ENCODE measurements at places on chromosomes 2 and 18.

DNA sequence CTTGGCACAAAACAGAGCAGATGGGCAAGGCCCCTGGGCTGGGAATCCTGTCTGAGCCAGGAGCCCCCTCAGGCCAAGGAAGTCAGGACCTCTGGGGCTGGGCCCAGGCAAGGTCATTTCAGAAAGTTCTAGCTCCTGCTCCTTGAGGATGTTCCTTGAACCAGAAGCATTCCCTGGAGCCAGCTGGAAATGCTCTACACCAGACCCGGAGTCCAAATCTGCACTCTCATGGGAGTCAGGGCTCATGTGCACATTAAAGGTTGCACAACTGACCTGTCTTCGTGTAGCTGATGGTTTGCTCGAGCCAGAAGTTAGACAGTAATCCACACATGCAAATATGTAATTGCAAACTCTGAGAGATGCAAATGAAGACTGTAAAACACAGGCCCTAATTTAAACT lies 18.0 kb downstream of the PARD6G start:
- no peak for DNase-seq

GRCh38 chr2:86492048-86492453 lies 50.9 kb downstream of the KDM3A start:
- DNase-seq: no peak

DNA sequence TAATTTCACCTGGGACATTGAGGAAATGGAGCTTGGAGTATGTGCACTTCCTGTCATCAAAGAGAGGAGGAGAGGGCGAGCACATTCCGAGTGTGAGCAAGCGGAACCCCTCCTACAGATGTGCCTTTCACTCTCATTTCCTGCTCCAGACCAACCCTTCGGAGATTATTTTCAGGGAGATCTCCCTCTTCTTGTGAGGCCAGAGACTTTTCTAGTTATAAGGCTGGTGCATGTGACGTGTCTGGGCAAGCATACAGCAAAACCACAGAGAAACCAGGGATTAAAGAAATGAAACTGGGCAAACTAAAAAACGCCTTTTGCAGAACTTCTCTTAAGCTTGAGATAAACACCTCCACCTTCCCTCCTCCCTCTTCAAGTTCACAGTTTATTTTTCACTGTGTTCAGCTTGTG lies 409.2 kb upstream of the TCF4 start:
- no peak for DNase-seq

GRCh38 chr2:152542995-152543481 lies 174.2 kb downstream of the PRPF40A start:
- DNase-seq: peak; percentile 38

GRCh38 chr2:232389327-232389726 lies 10.8 kb downstream of the ALPP start:
- peak; percentile 60 for DNase-seq

DNA sequence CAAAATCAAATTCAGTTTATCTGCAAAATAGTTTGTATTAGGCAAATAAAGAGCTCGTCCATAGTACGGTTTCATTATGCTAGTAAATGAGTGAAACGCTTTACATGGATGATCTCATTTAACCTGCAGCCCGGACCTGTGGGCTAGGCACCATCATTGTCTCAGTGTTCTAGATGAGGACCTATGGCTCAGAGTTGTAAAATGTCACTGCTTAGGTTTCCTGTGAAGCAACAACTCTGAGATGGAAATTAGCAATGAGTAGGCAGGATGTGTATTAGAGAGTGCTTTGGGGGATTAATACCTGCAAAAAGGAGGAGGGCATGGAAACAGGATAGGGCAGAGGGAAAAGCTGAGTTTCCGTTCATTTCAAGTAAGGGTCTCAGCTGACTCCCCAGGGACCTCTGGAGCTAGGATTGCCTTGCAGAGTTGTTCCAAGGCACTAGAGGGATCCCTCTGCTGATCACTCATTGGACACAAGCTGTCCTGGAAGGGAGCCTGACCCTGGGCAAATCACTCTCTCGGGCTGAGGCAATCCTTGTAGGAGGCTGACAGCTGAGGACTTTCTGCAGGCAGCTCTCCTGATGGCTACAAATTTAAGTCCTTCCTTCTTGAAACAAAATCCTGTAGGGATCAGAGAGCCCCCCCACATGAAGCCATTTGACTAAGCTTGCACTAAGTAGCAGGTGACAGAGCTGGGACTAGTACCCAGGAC lies 58.8 kb upstream of the SIX2 start:
- DNase-seq: no peak

DNA sequence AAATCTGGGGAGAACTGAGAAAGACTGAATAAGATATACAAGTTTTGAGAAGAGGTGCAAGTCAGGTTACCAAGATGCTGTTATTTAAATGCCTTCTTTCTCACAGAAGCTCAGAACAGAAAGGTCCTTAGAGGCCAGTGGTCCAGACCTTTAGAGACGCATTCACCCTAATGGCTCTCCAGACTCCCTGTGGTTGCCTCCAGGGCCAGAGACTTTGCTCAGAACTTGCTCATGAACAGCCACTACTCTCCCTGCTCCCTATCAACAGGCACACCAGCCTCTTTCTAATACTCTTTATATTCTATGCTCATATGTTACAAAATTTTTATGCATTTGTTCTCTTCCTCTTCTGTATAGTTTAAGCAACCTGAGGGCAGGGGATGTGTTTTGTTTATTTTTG lies 349.0 kb upstream of the TNP1 start:
- no peak for DNase-seq

- no peak for DNase-seq
These were observed 50.7 kb downstream of the LIPG start for GRCh38 chr18:49612515-49613033.

GRCh38 chr2:207883002-207883780 lies 113.5 kb upstream of the FZD5 start:
- no peak for DNase-seq

Measured in H54 (cell line).